CD4-positive, alpha-beta T cell treated with Interleukin-12 subunit alpha and Interleukin-12 subunit beta, for 1 hour (primary cell): ENCODE measurements at places on chromosomes 11 and 22.

DNA sequence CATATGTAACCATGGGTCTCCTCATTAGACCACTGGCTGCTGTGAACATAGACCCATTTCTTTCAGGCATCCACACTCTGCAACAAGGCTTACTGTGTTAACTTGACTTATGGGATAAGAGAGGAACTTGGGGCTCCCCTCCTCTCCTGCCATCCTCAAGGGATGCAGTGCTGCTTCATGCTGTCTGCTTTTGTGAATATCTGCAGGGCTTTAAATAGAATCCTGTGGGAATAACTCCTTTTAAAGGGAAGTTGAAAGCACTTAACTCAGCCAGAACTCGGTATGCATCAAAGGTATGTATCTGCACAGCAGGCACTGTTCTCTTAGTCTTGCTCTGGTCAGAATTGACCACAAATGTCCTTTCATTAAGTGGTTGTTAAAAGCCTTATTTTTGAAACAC is 222.5 kb upstream of the KIRREL3 start:
- DNase-seq, result no peak

GRCh38 chr11:76120513-76121101 is 85.7 kb downstream of the WNT11 start:
- DNase-seq, result no peak

DNA sequence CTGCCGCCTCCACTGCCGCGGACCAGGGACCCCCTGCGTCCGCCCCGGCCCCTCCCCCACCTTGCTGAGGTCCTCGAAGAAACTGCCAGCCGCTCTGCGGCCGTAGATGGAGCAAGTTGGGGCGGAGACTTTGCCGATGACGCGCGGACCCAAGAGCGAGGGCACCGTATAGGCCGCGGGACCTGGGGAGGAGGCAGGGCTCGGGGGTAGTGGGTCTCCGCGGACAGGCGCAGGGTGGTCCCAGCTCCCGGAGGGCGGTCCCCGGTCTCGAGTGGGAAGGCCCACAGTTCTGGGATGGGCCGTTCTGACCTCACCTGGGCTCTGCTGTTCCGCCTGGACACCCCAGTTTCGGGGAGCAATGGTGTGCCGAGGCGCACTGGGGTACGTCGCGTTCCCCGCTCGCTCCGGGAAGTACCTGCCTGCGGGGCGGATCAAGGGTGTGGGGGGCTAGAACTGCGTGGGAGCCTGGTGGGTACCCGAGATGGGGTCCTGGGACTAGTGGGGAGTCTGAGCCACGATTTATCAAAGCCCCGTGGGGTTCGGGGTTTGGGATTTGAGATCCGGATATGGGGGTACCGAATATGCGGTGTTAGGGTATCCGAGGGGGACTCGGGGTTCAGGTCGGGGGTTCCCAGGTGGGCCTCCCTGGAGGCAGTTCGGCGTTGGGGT is 1.2 kb upstream of the TYMP start:
- DNase-seq, result peak; percentile 85

DNA sequence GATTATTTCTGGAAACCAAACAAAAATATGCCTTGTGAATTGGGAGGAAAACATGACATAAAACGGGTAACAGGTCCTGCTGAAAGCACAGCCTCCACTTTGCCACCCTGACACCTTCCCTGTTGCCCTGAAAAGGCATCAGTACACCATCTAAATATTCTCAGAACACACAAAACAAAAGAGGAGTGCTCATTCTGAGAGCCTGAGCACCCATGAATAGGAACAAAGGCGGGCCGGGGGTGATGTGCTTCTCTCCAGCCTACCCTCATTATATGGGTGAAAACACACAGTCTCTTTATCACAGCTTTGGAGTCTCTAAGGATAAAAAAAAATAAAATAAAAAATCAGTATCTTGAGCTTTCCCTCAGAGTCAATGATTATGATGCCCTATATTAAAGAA is 19.7 kb downstream of the SCUBE2 start:
- DNase-seq, result no peak

GRCh38 chr11:129620237-129621104 is 195.2 kb upstream of the TMEM45B start:
- no peak for DNase-seq

DNA sequence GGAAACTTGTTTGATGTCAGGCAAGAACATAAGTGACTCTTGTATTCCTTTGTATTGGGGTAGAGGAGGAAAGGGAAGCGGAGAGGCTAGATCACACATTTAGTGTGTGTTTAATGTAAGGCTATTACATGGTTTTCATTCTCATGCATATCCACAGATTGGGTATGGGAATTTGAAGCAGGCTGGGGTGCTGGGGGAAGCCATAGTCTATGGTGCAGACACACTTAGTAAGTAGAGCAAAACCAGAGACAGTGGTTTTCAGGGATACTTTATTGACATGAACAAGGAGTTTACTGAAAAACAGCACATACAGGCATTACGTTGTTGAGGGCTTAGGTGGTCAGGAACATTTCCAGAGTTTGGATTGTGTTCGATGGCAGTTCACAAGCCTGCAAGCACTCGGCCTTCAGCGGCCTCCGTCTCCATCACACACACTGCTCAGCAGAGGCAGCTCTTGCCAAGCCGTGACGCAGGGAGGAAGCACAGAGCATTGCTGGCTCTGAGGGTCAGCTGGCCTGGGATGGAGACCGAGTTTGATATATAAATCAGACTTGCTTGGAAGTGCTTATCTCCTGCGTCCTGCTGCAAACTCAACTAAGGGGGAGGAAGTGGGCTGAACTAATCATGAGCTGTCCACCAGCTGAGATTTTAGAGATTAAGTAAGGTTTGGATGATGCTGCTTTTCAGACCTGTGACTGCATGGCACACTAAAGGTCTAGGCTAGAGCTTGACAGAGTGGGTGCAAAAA is 25.3 kb downstream of the SCN3B start:
- DNase-seq, result no peak

GRCh38 chr11:108909041-108909440 is 244.2 kb downstream of the DDX10 start:
- no peak for DNase-seq
